ENCODE measurements at places on chromosomes 12 and 14.

GRCh38 chr14:63867933-63868921, 15.4 kb downstream of the SYNE2 start:
- no peak for DNase-seq

GRCh38 chr14:100784523-100785337, 41.2 kb upstream of the MEG3 start:
- DNase-seq: no peak

GRCh38 chr12:574475-575128, 88.6 kb downstream of the NINJ2 start:
- no peak for DNase-seq

GRCh38 chr12:114700392-114701103, 16.6 kb upstream of the TBX3 start:
- DNase-seq: no peak

DNA sequence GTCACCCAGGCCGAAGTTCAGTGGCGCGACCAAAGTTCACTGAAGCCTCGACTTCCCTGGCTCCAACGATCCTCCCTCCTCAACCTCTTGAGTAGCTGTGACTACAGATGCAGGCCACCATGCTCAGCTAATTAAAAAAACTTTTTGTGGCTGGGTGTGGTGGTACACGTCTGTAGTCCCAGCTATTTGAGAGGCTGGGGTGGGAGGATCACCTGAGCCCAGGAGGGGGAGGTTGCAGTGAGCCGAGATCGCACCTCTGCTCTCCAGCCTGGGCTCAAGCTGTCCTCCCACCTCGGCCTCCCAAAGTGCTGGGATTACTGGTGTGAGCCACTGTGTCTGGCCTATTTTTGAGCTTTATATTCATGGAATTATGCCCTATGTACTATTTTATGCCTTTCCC, 18.1 kb upstream of the RAD52 start:
- no peak for DNase-seq

DNA sequence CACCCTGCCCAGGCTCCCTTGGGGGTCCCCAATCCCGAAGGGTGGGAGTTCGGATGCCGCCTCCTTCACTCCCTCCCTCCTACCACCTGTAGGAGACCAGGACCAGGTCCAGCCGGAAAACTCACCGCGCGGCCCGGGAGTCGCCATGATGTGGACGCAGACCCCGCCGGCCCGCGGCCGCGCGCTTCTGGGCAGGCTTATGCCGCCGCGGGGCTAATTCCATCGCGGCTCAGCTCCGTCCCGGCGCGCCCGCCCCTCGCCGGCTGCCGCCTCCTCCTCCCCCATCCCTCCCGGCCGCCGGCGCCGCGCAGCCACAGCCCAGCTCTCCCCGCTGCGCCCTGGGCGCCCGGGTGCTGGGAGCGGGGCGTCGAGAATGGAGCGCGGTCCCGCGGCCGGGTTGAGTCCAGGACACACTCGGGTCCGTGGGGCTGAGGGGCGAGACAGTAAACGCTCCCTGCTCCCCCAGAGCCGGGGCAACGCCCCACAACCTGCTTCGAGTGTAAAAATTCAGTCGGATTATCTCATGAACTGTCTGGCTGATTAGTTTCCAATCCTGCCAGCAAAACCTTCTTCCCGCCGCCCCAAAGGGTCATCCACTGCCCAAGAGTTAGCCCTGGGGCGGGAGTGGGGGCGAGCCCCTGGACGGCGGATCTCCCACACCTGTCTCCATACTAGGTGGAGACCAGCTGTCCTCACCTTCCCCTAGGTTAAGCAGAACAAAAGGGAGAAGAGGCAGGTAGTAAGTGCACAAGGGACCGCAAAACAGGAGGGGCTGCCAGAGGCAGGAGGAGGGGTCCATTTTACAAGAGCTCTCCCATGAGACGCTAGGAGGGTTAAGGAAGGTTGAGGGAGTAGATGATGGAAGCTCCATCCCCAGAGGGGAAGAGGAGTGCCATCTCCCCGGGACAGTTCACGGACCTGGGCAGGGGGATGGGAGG, at the start of gene ANO2:
ANO2 (minus strand) TSS at position 189 of the 938 bp plus-strand sequence; CDS start at position 147, 42 bp downstream.
- no peak for DNase-seq

- no peak for DNase-seq
These were observed 204.8 kb downstream of the NUAK1 start for GRCh38 chr12:105933671-105934665.

DNA sequence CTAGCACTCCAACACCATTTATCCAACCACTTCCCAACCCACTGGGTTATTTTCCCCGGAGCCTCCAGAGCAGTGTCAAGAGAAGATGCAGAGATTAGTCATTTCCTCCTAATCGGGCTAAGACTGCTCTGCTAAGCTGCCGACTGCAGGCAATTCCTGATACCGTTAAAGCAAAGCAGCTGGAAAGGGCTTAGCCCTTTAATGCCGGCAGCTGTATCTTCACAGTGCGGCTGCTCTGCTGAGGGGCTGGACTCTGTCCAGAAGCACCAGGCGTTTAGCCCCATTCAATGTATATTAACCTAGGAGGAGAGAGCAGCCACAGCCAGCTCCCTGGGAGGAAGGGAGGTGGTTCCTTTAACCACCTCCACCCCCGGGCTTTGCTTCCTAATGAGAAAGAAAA, 11.1 kb downstream of the AQP6 start:
- DNase-seq: no peak

DNA sequence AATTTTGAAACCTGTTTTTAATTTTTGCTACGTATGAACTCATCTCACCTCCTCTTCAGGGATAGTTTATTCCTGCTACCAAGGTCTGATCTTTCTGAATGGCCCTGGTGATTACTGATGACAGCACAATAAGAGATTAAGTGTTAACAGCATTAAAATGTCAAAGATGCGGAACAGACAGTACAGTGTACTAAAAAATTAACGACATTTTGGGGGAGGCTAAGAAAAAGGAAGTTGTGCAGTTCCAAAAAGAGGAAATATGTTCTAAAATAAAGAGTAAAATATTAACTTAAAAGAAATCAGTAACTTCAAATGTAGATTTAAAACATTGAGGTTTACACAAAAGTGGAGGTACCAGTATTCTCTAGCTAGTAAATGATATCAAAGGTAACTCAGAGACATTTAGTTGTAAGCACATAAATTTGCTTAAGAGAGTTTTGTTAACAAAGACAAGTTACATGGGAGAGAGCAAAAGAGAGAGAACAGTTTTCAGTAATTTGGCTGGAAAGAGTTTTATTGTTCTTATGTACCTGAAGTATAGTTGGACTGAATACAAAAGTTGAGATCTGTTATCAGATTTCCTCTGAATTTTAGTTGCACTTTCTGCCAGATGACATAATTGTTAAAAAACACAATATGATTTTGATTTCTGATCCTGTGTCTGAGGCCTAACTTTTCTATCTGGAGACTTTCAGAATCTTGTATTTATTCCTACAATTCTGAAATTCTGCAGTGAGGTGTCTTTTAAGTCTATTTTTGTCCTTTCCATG, 4.2 kb upstream of the CLECL1 start:
- DNase-seq: no peak

GRCh38 chr14:96512602-96513397, 10.6 kb downstream of the PAPOLA start:
- no peak for DNase-seq

- DNase-seq: no peak
These were observed 336.9 kb downstream of the BMP4 start for GRCh38 chr14:53619691-53620231.

DNA sequence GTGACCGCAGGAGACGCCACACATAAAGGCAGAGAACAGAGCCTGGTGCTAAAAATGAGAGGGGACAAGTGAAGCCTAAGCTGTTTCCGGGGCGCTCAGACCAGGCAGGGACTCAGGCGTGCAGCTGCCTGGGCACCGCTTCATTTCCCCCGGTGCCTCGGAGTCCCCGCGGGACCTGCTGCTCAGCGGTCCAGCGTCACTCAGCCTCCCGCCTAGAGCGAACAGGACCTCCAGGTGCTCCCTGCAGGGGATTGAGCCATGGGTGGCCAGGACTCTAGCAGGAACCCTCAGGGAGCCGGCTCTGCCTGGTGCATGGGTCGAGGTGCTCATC, 31.0 kb downstream of the CCDC85C start:
- DNase-seq: no peak

GRCh38 chr12:77949943-77950342, 119.2 kb downstream of the NAV3 start:
- no peak for DNase-seq

DNA sequence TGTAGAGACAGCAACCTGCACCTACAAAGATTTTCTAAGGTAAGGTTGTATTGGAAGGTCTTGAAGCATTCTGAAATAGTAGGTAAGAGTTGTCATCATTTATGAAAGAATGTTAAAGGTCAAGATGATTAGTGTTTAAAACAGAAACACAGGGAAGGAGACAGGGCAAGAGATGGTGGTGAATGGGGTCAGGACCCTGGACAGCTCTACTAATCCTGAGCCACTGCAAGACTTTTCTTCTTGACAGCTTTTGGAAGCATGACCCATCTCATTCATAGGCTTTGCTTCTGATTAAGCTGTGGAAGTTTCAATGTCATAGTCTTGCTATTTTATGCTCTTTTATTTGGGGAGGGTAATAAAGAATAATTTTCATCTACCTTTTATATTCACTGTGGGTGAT, 75.5 kb upstream of the CAND1 start:
- no peak for DNase-seq

DNA sequence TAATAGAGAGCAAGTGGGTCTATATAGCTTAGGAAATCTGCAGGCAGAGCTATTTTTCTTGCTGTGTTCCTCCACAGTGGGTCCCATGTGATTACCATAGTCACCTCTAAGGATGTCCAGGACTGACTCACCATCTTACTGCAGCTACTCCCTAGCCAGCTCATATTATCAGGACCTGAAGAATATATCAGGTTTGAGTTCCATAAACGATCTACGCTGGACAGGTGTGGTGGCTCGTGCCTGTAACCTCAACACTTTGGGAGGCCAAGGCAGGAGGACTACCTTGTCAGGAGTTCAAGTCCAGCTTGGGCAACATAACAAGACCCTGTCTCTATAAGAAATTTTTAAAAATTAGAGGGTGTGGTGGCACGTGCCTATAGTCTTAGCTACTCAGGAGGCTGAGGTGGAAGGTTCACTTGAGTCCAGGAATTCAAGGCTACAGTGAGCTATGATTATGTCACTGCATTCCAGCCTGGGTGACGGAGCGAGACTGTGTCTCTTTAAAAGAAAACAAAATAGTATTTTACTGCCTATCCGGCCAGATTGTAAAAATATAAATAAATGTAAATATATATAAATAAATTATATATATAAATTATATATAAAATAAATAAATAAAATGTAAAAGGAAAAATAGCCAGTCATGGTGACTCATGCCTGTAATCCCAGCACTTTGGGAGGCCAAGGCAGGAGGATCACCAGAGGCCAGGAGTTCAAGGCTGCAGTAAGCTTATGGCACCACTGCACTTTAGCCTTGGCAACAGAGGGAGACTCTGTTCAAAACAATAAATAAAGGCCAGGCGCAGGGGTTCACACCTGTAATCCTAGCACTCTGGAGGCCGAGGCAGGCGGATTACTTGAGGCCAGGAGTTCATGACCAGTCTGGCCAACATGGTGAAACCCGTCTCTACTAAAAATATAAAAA, 6.9 kb upstream of the SPRYD4 start:
- DNase-seq: no peak

GRCh38 chr12:24379861-24380521, 430.5 kb upstream of the SOX5 start:
- DNase-seq: no peak

- DNase-seq: no peak
These were observed 17.2 kb downstream of the ZFP36L1 start for GRCh38 chr14:68775614-68776126.

- no peak for DNase-seq
These were observed 297.5 kb downstream of the NAV3 start for GRCh38 chr12:78128211-78128610.

GRCh38 chr12:117878605-117879004, 90.2 kb downstream of the KSR2 start:
- no peak for DNase-seq

DNA sequence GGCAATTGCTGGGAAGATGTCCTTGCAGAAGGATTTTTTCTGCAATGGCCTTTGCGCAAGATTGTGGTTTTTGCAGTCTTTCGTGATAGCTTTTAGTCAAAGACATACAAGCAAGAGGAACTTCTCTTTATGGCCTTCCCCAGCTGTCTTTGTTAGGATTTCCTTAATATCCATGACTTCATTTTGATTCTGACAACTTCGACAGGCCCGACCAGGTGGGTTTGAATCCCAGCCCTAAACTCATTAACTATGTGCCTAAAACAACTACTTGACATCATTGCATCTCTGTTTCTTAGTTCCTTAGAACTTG, 13.3 kb upstream of the VRK1 start:
- no peak for DNase-seq

GRCh38 chr12:97756066-97756666, 293.6 kb downstream of the RMST start:
- no peak for DNase-seq

- DNase-seq: no peak
These were observed 23.6 kb upstream of the OR4K2 start for GRCh38 chr14:19851365-19851764.

DNA sequence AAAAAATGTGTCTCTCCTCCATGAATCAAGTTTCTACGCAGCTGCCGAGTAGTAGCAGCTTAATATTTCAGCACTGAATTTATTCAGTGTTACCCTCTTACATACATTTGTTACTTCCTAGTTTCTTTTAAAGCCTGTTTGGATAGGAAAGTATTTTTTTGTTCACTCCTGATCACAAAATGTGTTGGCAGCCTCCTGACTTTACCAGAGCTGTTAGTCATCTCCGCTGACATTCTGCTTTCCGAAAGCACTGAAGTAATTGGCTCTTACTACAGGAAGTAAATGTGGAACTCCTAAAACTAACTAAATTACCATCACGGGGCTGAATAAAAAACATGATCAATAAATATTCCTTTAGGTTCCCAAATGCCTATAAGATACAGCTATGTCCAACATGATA, 225.5 kb downstream of the EPS8 start:
- DNase-seq: no peak

- no peak for DNase-seq
These were observed 20.7 kb downstream of the DTX1 start for GRCh38 chr12:113077057-113077858.

- DNase-seq: no peak
These were observed 34.5 kb downstream of the IPO8 start for GRCh38 chr12:30661210-30661609.

GRCh38 chr14:56490379-56490778, 89.2 kb upstream of the TMEM260 start:
- DNase-seq: no peak

DNA sequence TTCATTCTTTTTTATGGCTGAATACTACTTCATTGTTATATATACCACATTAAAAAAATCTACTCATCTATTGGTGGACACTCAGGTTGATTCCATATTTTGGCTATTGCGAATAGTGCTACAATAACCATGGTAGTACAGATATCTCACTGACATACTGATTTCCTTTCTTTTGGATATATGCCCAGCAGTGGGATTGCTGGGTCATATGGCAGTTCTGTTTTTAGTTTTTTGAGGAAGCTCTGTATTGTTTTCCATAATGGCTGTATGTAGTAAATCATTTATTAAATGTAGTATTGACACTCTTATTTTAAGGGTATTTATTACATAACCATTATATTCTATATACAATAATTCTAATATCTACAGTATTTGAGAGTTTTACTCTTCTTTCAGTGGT, 43.7 kb downstream of the PTCSC3 start:
- no peak for DNase-seq

All from stimulated activated CD8-positive, alpha-beta memory T cell treated with anti-CD3 and anti-CD28 coated beads, Interleukin-4, amount 100 ng/mL, for 1 hour (primary cell).